ENCODE measurements at places on chromosomes 12 and 14.

- DNase-seq: no peak
Observed at GRCh38 chr14:101839236-101839635, 77.7 kb downstream of the PPP2R5C start.

- DNase-seq: no peak
Observed at GRCh38 chr14:62289471-62289870, 527.3 kb downstream of the SNAPC1 start.

GRCh38 chr12:3493043-3493858 is 2.2 kb downstream of the PRMT8 start:
- DNase-seq: no peak

GRCh38 chr14:65156568-65157366 is 54.5 kb upstream of the MAX start:
- DNase-seq: peak; percentile 84

GRCh38 chr12:94714378-94715114 is 64.2 kb upstream of the TMCC3 start:
- no peak for DNase-seq

DNA sequence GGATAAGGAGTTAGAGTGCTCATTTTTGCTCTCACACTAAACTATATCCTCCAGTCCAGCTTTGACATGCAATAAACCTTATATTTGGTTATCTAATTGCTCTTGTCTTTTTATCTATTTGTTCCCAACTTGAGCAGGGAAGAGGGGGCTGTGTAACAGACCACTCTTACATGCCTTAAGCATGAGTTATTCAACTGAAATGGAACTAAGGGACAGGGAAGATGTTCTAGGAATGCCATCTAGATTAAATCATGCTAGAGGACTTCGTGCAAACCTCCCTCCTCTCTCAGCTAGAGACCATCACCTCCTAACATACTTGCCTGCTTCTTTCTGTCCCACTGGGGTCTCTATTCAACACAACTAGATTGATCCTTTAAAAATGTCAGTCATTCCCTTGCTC is 20.6 kb downstream of the SPX start:
- no peak for DNase-seq

GRCh38 chr12:104022786-104023185 is 27.2 kb downstream of the GLT8D2 start:
- DNase-seq: no peak

GRCh38 chr14:95490138-95490509 is 26.3 kb downstream of the SYNE3 start:
- DNase-seq: no peak

GRCh38 chr12:109611223-109611622 is 37.6 kb downstream of the MVK start:
- no peak for DNase-seq

All from adipocyte (in vitro differentiated cells).